ENCODE measurements at places on chromosomes 3 and 15.

DNA sequence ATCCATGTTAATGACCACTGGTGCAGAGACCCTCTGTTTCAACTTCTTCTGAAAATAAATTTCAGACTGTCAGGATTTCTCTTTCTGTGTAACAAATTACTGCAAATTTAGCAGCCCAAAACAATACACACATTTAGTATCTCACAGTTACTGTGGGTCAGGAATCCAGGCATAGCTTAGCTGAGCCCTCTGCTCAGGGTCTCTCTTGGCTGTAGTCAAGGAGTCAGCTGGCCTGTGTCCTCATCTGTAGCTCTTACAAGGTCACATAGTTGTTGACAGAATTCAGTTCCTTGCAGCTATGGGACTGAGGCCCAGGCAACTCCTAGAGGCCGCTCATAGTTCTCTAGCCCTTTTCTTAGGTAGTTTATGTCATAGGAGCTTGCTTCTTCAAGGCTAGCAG lies 51.9 kb downstream of the NKIRAS1 start:
- no peak for DNase-seq

DNA sequence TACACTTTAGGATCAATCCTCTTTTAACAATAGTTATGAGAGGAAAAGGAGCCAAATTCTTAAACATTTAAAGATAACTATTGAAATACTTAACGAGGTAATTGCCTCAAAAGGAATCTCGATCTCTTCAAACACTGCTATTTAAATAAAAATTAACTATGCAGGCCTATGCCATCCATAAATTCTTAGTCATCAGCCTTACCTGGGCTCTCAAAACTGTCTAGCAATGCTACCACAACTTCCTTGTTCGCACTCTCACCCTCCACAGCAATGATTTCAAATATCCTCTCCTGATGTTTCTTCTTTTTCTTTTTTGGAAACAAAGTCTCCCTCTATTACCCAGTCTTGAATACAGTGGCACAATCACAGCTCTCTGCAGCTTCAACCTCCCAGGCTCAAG lies 12.3 kb downstream of the ETFA start:
- no peak for DNase-seq

GRCh38 chr15:69847625-69848024 lies 250.1 kb downstream of the TLE3 start:
- DNase-seq = no peak

- no peak for DNase-seq
Measured at GRCh38 chr15:45169608-45170480, 17.9 kb downstream of the SHF start.

DNA sequence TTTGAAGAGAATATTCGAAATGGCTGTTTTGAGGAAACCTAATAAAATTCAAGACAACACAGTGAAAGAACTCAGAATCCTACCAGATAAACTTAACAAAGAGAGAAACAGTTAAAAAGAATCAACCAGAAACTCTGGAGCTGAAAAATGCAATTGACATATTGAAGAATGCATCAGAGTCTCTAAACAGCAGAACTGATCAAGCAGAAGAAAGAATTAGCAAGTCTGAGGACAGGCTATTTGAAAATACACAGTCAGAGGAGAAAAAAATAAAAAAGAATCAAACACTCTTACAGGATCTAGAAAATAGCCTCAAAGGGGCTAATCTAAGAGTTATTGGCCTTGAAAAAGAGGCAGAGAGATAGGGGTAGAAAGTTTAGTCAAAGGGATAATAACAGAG lies 13.5 kb downstream of the C3orf33 start:
- DNase-seq = no peak

DNA sequence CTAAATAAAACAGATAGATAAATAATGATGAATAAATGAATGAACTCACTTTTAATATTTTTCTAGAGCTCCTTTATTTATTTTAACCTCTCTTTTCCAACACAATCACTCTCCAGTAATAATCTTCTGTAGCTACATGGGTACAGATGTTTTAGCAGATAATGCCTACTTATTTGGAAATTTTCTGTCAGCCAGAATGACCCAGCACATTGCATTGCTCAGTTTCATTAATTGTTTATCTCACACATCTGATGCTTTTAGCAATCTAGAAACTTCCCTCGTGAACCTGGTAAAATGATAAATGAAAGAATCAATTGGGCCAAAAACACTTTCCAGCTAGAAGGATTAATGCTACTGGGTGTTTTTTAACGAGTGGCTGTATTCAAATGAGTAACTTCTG lies 14.9 kb upstream of the MYH15 start:
- no peak for DNase-seq

DNA sequence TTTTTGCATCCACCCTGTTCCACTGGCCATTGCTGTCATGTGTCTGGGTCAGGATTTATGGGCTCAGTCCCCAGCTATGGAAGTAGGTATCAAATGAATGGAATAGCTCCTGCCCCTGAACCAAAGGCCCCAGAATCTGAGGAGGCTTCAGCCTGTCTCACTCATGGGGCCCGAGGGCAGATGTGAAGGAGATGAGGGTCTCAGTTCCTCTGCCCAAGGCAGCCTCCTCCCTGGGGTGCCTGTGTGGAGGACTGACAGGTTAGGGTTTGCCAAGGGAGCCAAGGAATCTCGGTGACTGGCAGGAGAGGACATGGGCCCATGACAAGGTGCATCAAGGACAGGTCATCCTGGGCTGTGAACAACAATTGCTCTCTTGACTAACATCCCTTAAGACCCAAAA lies 70.4 kb downstream of the CPN2 start:
- no peak for DNase-seq

GRCh38 chr3:69403454-69403853 lies 17.6 kb upstream of the FRMD4B start:
- no peak for DNase-seq

DNA sequence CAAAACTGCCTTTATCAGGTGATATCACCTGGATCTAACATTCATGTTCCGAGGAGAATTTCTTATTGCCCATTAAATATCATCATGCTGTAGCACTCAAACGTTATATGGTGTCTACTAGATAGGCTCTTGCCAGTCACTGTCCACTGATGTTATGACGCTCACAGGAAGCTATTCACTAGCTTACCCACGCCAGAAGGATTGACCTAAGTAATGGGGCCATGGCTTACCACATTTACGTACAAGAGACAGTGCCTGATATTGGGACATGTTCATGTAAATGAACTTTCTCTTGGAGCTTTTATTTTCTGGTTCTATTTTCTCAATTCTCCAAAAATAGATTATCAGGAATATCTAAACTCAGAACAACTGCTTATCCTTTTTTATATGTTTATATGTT lies 91.7 kb upstream of the NAALADL2 start:
- no peak for DNase-seq

- no peak for DNase-seq
Measured at GRCh38 chr3:9598783-9599387, 45.3 kb upstream of the LHFPL4 start.

DNA sequence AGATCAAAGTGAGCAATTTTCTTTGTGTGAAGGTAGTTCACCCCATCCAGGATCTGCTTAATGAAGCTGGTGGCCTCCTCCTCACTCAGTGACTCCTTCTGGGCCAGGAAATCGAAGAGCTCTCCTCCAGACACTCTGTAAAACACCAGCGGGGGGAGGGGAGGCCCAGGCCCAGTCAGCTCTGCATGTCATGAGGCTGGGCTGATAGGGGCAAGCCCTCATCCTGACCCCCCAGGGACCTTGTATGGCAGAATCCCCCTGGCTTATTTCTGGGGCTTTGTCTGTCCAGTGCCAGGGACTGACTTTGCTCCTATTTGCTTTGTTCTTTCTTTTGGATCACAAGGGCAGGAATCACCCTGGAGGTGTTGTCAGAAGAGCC lies 74.9 kb downstream of the DAPK2 start:
- peak; percentile 35 for DNase-seq

- DNase-seq = no peak
Measured at GRCh38 chr3:193573403-193574191, 18.9 kb upstream of the ATP13A4 start.

- DNase-seq = peak; percentile 31
Measured at GRCh38 chr3:101574388-101575112, 570 bp downstream of the PCNP start.

DNA sequence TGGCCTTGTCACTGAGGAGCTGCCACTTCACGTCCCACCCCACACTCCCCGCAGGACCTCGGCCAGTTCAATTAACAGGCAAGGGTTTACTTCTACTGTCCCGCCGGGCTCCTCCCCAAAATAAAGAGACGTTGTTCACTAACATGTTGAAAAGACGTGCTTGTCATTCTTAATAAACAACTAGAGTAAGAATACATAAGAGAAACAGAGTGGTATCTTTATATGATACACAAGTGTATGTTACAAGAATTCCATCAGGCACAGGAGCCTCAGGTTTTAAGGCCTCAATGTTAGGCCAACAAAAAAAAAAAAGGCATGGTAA lies 326 bp upstream of the IMPDH2 start:
- DNase-seq = no peak

DNA sequence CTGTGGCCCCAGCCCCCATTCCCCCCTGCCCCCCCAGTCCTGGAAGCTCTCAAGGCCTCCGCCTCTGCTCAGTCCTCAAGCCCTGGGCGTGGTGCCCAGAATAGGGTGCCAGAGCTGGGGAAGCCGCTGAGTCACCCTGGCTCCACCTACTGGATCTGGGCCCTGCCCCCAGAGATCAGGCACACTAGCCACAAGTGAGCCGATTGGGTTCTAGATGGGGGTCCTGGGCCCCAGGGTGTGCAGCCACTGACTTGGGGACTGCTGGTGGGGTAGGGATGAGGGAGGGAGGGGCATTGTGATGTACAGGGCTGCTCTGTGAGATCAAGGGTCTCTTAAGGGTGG lies 5.7 kb downstream of the EIF4G1 start:
- DNase-seq = no peak

- peak; percentile 8 for DNase-seq
Measured at GRCh38 chr15:65032801-65033537, 3.5 kb upstream of the MTFMT start.

DNA sequence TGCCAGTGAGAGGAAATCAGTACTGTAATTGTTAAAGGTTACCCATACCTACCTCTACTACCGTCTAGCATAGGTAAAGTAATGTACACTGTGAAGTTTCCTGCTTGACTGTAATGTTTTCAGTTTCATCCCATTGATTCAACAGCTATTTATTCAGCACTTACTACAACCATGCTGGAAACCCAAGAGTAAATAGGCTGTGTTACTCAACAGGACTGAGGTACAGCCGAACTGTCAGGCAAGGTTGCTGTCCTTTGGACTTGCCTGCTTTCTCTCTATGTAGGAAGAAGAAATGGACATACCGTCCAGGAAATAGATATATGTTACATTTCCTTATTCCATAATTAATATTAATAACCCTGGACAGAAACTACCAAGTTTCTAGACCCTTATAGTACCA lies 265.5 kb downstream of the NR2F2 start:
- no peak for DNase-seq

DNA sequence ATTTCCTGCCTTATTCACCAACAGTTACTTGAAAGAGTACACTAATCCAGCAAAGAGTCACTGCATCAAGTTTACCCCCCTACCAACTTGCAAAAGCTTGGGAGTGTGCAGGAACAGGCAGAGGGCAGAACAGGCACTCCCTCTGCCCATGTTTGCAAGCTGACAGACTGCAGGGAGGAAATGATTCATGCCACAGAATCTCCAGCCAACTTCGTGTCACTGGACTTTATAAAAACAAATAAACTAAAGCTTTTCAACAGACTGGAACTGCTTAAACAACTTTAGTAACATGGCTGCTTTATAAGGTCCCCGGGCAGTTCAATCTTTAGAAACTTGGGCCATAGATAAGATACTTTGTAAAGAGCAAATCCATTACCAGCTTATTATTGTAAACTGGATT lies 129.5 kb downstream of the THRB start:
- no peak for DNase-seq

DNA sequence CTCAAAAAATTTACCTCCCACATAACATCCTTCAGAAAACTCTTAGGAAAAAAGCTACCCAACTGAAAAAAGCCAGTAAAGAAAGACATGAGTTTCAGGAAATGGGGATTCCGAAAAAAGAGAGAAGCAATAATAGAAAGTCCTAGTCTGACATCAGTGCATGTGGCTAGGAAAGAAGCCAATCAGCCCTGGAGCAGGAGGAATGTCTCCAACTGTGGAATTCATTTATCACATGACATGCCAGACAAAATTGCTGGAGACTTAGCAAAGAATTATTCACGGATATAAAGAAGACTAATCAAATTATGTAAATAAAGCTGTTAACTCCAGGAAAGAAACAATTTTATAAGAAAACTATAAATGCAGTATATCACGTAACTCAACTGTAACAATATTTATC lies 258.9 kb upstream of the RARB start:
- no peak for DNase-seq

DNA sequence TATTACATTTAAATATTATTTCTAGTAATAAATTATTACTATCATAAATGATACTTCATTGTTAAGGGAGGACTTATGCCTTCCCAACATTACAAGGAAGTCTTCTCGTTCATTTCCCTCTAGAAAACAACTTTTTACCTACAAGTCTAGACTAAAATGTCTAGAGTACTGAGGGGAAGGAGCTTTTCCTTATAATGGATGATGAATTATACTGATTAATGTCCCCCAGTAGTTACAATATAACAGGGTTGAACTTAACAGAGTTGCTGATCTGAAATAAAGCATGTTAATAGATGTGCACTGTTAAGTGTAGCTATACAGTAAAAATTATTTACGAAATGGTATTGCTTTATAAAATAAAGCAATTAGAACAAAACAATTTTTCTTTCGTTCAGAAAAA lies 2.7 kb upstream of the MNS1 start:
- no peak for DNase-seq

DNA sequence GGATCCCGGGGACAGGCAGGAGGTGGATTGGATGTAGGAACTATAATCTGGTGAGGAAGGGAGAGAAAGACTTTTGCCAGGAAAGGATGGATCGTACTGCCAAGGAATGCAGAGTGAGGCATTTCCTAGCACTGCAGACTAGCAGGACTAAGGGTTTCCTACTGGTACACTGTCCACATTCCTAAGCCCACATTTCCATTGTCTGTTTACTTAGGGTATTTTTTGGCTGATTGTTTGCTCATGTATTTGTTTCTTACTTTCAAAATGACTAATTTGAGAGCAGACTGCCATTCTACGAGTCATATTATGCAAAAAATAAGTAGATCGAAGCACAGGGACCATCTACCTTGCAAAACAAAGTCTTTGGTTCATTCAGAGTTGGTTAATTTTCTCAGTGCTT lies 1029.5 kb upstream of the NR2F2 start:
- DNase-seq = no peak
